ENCODE measurements at places on chromosomes 4 and X.

GRCh38 chr4:73870768-73871167 lies 1.6 kb downstream of the CXCL1 start:
- no peak for DNase-seq

DNA sequence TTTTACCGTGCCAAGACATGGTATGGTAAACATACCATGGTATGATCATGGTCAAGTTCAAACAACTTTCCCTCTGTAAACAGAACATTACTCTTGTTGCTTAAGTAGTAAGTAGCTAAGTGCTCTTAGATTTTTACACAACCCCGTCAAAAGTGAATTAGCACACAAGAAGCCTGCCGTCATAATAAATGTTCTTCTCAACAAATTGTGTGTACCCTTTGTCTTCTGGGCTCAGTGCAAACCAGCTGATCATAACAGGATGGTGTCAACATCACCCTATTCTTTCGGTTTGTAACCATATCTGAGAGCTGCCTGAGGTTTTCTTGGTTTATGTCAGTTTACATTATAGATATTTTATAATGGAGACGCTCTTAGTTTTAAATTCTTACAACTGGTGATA lies 28.8 kb downstream of the MSL3 start:
- no peak for DNase-seq

GRCh38 chr4:112817933-112818593 lies 181.1 kb downstream of the LARP7 start:
- DNase-seq = peak; percentile 93

DNA sequence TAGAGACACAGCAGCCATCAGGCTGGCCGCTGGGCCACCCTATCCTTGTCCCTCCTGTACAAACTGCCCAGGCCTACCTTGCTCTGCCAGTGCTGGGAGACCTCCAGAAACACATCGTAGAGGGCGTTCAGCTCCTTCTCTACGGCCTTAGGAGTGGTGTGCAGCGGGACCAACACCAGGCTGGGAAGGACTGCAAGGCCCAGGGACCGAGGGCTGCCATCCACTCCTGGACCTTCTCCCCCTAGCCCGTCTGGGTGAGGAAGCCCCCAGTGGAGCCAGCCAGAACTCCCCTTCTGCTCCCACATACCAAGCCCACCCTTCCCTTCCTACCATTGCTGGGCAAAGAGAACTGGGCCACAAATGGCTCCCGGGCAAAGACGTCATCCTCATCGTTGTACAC lies 5.0 kb downstream of the RPL10 start:
- DNase-seq = no peak

DNA sequence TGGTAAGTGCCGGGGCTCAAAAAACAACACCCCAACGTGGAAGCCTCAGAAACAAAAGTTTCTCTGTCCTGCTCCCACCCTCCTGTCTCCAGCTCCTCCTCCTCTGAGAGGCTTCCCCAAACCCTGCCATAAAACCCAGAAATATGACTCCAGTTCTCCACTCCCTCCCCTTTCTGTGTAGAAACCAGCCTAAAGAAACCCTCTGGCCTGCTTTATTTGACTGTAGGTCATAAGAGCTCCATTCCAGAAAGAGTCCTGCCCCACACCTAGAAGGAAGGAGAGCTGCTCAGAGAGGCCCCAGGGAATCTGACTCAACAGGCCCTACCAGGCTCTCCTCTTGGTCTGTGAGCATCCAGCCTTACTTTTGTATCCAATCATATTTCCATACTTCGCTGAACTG lies 872 bp upstream of the S100P start:
- no peak for DNase-seq
